T-cell (primary cell): ENCODE measurements at places on chromosomes 1 and 21.

GRCh38 chr21:31406510-31406909, 62.4 kb upstream of the TIAM1 start:
- DNase-seq: no peak

DNA sequence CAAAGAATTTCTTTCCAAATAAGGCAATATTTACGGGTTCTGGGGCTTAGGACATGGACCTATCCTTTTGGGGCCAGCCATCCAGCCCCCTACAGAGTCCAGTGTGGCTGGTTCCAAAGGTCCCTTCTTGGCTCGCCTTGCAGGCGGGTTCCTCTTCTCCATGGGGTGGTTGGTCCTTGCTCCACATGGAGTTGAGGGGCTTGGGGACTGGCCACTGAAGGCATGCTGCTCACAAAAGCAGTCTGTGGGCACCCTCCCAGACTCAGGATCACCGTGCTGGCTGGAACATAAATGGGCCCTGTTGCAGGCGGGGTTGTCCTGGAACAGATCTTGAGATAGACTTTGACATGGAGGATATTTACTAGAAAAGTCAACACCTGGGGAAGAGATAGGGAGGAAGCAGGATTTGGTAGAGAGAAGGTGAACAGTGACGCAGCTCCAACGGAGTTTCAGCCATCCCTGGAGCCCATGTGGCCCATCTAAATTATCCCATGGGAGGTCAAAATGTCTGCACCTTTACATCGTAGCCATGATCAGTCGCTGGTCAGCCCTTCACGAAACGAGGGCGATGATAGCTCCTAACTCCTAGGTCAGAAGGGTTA, 39.1 kb upstream of the LRP8 start:
- no peak for DNase-seq

GRCh38 chr1:232568331-232568852, 61.5 kb downstream of the SIPA1L2 start:
- DNase-seq: no peak

- DNase-seq: no peak
Measured at GRCh38 chr1:167820684-167821355, 93.1 kb downstream of the ADCY10 start.

GRCh38 chr1:156488566-156489165, 11.9 kb downstream of the MEF2D start:
- no peak for DNase-seq

- DNase-seq: no peak
Measured at GRCh38 chr21:29481081-29481480, 182.4 kb downstream of the BACH1 start.

GRCh38 chr1:222950892-222951291, 136.1 kb downstream of the DISP1 start:
- no peak for DNase-seq

DNA sequence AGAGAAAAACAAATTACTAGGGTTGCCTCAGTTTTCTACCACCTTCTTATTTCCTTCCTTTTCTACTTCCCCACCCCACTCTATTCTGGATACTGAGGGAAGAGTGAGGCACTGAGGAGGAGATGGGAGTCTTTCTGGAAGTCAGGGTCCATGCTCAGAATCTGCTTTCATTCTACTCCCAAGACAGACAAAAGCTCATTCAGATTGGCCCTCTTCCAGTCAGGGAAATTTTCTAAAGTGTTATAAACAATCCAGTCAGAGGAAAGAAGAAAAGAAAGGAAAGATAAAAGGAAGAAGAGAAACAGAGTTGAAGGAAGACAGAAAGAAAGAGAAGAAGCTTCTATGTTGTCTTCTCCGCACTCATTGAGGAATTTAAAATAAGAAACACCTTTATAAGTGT, 228.6 kb downstream of the COP1 start:
- DNase-seq: no peak
